ENCODE measurements at places on chromosomes 5 and 9.
A peak's percentile ranks its signal among the peaks of the same experiment; 100 is the strongest.

DNA sequence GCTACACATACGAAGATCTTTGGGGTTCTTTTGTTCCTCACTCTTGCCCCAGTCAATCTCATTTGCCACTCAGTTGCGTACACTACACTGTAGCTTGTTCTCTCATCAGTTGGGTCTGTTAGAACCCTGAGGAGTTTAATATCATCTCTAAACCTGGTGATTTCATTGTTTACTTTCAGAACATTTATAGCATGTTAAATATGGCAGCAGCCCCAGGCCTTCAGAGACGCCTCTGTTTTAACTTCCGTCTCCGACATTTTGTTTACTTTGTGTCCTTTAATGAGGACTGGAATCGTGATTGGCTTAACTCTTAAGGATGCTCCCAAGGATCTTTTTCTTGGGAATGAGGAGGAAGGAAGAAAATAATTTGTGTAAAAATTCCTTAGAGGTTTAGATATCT, 510.1 kb downstream of the NR2F1-AS1 start:
- no peak for ATAC-seq

DNA sequence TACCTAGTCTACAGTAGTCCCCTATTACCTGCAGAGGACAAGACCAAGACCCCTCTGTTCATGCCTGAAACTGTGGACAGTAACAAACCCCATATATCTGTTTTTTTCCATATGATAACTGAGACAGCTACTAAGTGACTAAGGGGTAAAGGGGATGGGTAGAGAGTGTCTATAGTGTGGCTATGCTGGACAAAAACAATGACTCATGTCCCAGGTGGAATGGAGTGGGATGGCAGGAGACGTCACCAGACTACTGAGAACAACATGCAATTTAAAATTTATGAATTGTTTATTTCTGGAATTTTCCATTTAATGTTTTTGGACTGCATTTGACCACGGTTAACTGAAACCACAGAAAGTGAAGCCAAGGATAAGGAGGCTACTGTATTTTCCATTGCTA, 171.8 kb downstream of the AGTPBP1 start:
- ATAC-seq: peak; percentile 60

DNA sequence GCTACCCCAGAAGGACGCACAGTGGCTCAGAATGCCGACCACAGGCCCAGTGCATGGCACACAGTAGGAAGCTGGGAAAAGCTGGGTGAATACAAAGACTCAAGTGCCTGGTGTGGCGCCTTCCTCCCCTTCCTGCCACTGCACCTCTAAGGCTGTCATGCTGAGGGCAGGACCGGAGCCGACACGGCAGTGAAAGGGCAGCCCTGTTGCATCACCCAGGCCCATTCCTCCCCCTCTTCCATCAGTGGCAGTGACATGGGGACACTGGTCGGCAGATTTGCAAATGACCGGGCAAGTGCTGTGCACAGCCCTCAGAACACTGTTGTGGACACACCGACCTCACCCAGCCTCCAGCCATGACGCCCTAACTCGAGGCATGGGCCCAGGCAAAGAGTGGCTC, 84.0 kb downstream of the STK10 start:
- ATAC-seq: no peak

- peak; percentile 63 for ATAC-seq
These were observed 1057.7 kb upstream of the DMAC1 start for GRCh38 chr9:8857068-8857925.

DNA sequence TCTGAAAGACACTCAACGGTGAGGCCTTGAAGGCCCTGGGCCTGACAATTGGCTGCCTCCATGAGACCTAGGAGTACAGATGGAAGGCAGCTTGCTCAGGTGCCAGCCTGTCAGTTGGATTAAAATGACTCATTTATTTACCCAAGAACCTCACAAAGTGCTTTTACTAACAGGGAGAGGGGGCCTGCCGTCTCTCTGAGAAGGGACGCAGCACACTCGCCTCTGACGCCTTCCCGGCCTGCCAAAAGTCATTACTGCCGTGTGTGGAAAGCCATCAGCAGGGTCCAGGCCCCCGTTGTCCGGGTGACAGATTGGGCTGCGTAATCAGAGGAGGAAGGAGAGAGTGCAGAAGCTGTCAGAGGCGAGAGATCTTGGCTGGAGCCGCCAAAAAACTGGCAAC, 32.4 kb downstream of the DDX31 start:
- no peak for ATAC-seq

DNA sequence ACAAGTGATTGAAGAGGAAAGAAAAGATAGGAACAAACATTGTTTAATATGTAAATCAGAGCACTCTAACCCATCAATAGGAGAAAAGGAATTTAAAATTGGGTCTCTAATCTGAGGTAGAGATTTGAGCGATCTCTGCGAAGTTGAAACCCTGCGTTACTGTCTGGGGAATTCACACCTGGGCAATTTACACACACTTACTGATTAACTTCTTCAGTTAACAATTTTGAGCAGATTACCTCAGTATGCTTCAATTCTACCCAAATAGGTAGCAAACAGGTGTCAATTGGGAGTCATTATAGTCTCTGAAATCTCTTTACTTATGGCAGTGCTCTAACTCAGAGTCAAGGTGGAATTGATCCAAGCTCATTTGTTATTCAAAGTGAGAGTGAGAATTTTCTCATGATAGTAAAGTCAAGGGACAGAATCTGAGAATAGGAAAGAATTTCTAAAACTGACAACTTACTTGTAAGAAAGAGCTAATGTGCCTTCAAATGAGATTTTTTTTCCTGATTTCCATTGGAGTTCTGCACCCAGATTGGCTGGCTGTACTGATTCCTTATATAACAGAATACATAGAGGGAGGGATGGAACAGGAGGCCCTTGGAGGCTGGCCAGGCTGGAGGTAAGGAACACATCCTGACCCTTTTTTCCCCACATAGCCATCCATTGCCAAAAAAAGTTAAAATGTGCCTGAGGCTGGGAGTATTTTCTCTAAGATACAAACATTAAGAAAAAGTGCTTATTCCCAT, 27.1 kb upstream of the IFNA14 start:
- ATAC-seq: no peak

- ATAC-seq: peak; percentile 55
These were observed 182.5 kb downstream of the FRMD3 start for GRCh38 chr9:83355729-83356151.

- peak; percentile 41 for ATAC-seq
These were observed 293.3 kb downstream of the MAN2A1 start for GRCh38 chr5:109982966-109983534.

GRCh38 chr5:172554562-172554961, 86.5 kb upstream of the NEURL1B start:
- ATAC-seq: no peak

DNA sequence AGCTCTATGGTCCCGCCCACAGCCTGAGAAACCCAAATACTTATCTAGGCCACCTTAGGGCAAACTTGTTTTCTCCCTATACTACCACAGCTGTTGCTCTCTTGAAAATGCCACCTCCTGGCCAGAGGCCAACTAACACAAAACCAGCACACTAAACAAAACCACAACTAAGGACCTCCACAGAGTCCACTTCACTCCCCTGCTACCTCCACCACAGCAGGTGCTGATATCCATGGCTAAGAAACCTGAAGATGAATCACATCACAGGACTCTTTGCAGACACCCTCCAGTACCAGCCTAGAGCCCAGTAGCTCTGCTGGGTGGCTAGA, 108.4 kb downstream of the ALDH1A1 start:
- no peak for ATAC-seq

- no peak for ATAC-seq
These were observed 479.0 kb downstream of the CAAP1 start for GRCh38 chr9:26413611-26414010.

GRCh38 chr5:107639990-107640389, 30.7 kb downstream of the EFNA5 start:
- ATAC-seq: no peak
